ENCODE measurements at places on chromosomes 16 and 17. TPM values are rescaled to one million over a fixed set of nuclear protein-coding genes. Genes with fewer than 3 reads are reported as not detected.

GRCh38 chr17:73879987-73880386 lies 235.7 kb upstream of the SDK2 start:
- H3K27me3 ChIP-seq: no peaks in the 10 kb centered on the region
- no peak overlapping the region for H3K4me3 ChIP-seq
- DNase-seq: no peak
- no peak overlapping the region for H3K27ac ChIP-seq

DNA sequence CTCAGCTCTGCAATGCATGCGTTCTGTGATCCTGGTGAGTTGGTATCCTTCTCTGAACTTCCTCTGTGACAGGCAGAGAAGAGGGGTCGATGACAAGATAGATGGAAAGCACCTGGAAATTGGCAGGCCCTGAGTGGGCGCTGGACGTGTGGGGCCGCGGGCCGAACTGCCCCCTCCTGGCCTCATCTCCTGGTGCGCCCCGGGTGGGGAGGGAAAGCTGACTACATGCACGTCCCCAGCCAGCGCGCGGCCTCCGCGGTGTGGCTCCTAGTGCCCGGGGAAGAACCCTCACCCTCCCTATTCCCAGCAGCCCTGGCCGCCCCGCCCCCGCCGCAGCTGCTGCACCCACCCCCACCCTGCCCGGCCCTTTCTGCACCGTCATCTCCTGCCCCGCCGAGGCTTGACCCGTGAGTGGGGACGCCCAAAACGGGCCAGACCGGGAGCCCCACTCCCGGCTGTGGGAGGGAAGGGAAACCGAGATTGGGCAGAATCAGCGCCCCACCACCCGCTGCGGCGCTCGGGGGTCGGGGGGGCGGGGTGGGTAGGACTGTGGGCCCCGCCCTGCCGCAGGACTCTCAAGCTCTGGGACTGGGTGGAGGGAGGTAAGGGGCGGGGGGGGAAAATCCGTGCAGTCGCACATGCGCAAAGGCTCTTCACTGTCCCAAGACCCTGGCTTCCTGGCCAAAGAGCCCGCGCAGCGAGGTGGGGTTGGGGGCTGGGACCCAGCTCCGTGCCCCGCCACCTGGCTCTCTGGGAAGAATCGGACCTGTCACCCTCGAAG lies at the start of gene NOL3:
Gene NOL3 (plus strand): TSS at position 371 of the 781 bp plus-strand sequence.
- peak within 1 kb of the TSS; percentile 34 for H3K4me3 ChIP-seq
- peak within 1 kb of the TSS; percentile 68 for H3K27ac ChIP-seq
- H3K27me3 ChIP-seq: no peaks in the 10 kb centered on the region
- H3K36me3 ChIP-seq: no peaks in the 10 kb centered on the region
- DNase-seq: peak; percentile 95

- no peaks in the 10 kb centered on the region for H3K36me3 ChIP-seq
- H3K4me3 ChIP-seq: no peak overlapping the region
- DNase-seq: no peak
- no peaks in the 10 kb centered on the region for H3K4me1 ChIP-seq
Observed at GRCh38 chr16:9322769-9323168, 231.3 kb downstream of the HAPSTR1 start.

The GPRC5B gene
- 41.1 TPM for total RNA-seq

The SCN4A gene
- 1.5 TPM for total RNA-seq

The SCARF1 gene
- total RNA-seq: 31.6 TPM

DNA sequence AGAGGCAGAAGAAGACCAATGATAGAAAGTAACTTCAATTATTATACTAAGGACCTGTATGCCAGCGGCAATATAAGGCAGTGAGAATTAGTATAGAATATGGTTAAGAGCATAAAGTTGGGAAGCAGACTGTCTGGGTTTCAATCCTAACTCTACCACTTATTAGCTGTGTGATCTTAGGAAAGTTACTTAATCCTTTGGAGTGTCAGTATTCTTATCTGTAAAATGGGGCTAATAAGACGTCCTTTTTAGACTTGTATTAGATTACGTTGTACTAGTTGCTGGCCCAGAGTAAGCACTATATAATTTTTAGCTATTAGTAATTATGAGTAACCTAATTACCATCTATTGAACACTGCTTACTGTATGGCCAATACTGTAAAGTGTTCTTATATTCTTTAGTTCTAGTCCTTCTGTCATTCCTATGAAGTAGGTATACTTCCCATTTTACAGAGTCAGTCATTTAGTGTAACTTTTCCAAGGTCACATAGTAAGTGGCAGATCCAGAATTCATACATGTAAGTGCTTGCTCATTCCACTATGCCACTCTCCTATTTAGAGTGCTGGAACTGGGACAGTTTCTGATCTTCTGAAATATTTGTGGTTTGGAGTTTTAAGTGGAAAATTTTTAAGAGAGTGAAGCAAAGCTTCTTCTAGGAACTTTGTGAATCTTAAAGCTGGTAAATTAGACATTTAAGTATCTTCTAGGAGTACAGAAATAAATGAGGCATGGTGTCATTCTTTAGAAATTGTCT lies 22.5 kb downstream of the HEATR9 start:
- no peak for DNase-seq
- H3K4me3 ChIP-seq: no peak overlapping the region
- H3K4me1 ChIP-seq: no peaks in the 10 kb centered on the region

- H3K36me3 ChIP-seq: no peaks in the 10 kb centered on the region
- no peaks in the 10 kb centered on the region for H3K27me3 ChIP-seq
- peak overlapping the region; percentile 61 for H3K27ac ChIP-seq
- peak overlapping the region; percentile 94 for H3K4me3 ChIP-seq
Observed at GRCh38 chr16:2514333-2515179, 804 bp downstream of the ATP6V0C start.

The PRAC1 gene
- total RNA-seq: not detected

The TMED6 gene
- 1.1 TPM for total RNA-seq

DNA sequence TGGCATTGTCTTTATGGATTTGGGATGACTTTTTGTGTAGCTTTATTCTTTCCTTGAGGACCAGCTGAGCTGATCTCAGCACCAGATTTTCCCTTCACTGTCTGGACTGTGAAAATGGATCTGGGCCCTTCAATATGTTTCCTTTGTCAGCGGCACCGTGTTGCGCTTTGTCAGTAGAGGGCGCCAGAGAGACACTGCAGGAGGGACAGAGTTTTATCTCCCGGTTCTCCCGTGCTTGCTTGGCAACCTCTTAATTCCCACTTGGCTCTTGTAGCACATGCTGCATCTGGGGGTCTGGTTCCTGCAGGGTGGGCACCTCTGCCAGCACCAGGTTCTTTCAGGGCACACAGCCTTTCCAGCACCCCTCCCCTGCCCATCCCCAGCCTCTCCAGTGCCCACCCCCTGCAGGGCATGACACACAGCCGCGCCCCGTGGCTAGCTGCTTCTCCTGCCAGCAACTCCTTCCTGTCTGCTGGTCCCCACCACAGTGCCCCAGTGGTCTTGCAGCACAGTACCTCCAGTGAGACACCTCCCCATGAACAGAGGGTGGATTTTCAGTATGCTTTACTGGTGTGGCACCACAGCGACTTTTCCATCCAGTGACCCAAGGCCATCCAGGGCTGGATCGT lies 19.6 kb downstream of the OR1D5 start:
- H3K27ac ChIP-seq: no peak overlapping the region
- no peaks in the 10 kb centered on the region for H3K27me3 ChIP-seq
- no peak overlapping the region for H3K4me3 ChIP-seq
- H3K36me3 ChIP-seq: no peaks in the 10 kb centered on the region
- DNase-seq: peak; percentile 43

The TMEM98 gene
- 39.3 TPM for total RNA-seq

- DNase-seq: no peak
- H3K27ac ChIP-seq: no peak overlapping the region
- H3K4me1 ChIP-seq: no peaks in the 10 kb centered on the region
- no peaks in the 10 kb centered on the region for H3K27me3 ChIP-seq
- no peak overlapping the region for H3K4me3 ChIP-seq
- H3K36me3 ChIP-seq: no peaks in the 10 kb centered on the region
Observed at GRCh38 chr17:65362826-65363225, 198.6 kb downstream of the AXIN2 start.

DNA sequence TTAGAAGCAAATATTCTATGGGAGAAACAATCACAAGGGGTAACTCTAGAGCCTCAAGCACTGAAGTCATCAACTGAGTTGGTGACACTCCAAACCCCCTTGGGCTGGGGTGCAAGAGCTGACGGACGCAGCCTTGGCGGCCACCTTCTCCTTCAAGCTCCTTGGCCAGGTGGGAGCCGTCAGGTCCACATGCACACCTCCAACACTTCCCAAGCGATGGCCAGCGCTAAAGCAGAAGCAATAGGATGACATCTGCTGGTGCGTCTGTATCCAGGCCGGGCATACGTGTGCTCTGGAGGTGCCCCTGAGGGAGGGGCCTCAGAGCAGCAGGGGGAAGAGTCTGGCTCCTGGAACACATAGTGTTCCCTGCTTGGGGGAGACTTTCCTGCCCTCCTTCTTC lies 12.2 kb upstream of the FOXJ1 start:
- no peaks in the 10 kb centered on the region for H3K4me1 ChIP-seq
- no peak for DNase-seq
- no peaks in the 10 kb centered on the region for H3K36me3 ChIP-seq
- no peak overlapping the region for H3K4me3 ChIP-seq
- no peak overlapping the region for H3K27ac ChIP-seq

DNA sequence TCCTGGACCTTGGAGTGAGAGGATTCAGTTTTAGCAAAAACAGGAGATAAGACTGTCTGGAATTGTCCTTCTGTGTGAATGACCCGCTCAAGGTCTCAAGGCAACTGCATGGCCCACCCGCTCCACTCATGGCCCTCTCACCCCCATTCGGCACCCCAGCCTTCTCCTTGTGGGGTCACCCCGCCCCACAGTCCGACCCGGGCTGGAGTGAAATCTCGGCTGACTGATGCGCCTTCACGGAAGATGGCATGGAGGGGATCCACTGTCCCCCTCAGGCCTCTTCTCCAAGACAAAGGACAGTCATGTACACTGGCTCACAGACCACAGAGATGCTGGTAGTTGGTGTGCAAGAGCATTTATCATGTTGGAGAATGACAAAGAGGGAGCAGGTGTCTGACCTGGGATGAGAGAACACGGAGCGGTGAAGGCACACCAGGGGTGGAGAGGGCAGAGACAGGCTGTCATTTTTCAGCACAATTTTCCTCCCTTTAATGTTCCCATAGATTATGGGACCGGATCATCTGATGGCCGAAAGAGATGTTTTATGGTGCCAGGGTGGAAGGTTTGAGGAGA lies 391.9 kb upstream of the TNRC6C start:
- no peaks in the 10 kb centered on the region for H3K36me3 ChIP-seq
- H3K4me1 ChIP-seq: no peaks in the 10 kb centered on the region
- H3K27me3 ChIP-seq: no peaks in the 10 kb centered on the region
- DNase-seq: peak; percentile 57

GRCh38 chr17:9729735-9730420 lies 61.5 kb downstream of the DHRS7C start:
- no peak overlapping the region for H3K27ac ChIP-seq
- peaks cover 2% of the 10 kb centered on the region for H3K27me3 ChIP-seq
- no peaks in the 10 kb centered on the region for H3K4me1 ChIP-seq
- H3K4me3 ChIP-seq: no peak overlapping the region

DNA sequence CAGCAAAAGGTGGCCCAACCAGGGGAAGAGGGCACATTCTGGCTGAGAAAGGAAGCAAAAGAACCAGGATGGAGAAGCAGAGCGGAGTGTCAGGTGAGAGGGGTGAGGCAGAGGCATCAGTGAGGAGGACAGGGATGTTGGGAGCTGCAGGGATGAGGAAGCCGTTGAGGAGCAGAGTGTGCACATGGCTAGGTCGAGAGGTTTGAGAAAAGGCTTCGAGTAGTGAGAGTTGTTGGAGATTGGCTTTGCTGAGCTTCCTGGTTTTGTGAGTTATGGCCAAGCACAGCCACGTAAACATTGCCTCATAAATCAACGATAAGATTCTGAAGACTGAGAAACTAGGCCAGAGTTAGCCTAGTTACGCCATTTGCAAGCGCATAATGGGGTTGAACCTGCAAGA lies 26.9 kb downstream of the DNAH2 start:
- no peak overlapping the region for H3K4me3 ChIP-seq
- H3K4me1 ChIP-seq: no peaks in the 10 kb centered on the region
- DNase-seq: no peak
- H3K27me3 ChIP-seq: no peaks in the 10 kb centered on the region
- no peaks in the 10 kb centered on the region for H3K36me3 ChIP-seq
